ENCODE measurements at places on chromosomes 1 and 21.
A peak's percentile ranks its signal among the peaks of the same experiment; 100 is the strongest.

DNA sequence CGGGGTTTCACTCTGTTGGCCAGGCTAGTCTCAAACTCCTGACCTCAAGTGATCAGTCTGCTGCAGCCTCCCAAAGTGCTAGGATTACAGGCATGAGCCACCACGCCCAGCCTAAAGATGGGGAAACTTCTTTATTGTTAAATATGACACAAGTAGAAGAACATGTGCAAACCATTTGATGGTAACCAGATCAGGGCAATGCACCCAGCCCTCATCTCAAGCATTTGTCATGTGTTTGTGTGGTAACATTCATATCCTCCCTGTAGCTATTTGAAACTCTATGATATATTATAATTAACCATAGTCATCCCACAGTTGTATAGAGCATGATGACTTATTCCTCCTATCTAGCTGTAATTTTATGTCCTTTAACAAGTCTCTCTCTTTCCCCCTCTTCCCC, 119.5 kb upstream of the TMPRSS2 start:
- no peak for DNase-seq

DNA sequence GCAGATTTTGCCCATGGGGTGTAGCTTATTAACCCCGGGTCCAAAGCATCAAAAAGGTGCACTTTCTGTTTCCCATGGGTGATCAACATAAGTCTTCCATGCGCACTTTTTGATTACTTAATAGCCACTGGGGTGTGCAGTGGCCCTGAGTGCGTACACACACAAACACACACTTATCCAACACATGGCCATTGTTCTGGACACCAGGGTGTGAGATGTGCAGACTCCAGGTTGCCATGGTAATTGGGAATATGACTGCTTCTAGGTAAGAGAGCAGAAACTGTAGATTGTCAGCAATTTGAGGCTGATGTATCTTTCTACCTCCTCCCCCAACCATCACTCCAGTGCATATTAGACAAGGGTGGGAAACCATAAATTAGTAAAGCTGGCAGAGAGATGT, 68.8 kb downstream of the MAB21L3 start:
- DNase-seq = no peak

DNA sequence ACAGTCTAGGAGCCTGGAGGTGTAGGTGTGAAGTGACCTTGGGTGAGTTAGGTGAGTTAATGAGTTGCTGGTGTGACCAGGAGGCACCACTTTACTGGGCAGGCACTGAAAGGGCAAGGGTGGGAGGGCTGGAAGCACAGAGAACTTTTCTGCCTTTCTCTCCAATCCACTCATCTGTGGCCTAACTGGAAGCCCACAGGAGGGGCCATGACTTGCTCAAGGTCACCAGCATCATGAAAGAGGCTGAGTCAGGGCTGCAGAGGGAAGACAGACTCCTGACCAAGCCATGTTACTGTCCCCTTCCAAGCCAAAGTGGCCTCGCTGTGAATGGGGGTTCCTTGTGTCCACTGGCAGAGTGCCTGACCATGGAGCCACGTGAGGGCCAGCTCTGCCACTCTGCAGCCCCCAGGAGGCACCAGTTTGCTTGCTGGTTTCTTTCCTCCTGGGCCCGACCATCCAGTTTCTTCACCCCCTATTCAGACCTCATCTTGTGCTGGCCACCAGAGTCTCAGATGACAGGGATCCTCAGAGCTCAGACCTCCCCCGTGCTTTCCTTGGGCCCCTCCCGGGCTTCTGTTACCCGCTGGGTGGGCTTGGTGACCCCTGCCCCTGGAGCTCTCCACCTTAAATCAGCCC, 4.3 kb upstream of the BSND start:
- DNase-seq = no peak

- DNase-seq = no peak
These were observed 12.7 kb downstream of the MTFR1L start for GRCh38 chr1:25832336-25833037.

- no peak for DNase-seq
These were observed 181.0 kb downstream of the GIPC2 start for GRCh38 chr1:78226784-78227183.

GRCh38 chr1:204493984-204494280, 673 bp downstream of the PIK3C2B start:
- no peak for DNase-seq

- DNase-seq = no peak
These were observed 589 bp downstream of the OR2W3 start for GRCh38 chr1:247895976-247896375.

GRCh38 chr1:186980400-186980799, 151.7 kb downstream of the PLA2G4A start:
- no peak for DNase-seq

DNA sequence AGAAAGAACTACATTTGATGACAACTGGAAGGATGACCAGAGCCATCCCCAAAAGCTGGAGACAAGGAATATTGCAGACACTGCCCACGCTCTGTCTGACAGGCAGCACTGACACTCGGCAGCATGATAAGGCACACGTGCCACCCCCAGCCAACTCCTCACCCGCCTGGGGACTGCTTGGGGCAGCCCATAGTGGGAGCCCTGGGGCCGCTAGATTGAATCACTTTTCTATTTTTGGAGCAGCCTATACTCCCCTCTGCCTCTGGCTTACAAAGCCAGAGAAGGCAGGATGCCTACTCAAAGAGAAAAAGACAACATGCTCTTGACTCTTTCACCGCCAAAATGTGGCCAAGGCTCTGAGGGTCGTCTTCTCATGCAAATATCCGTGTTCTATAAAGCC, 1.3 kb downstream of the SMG5 start:
- peak; percentile 27 for DNase-seq

DNA sequence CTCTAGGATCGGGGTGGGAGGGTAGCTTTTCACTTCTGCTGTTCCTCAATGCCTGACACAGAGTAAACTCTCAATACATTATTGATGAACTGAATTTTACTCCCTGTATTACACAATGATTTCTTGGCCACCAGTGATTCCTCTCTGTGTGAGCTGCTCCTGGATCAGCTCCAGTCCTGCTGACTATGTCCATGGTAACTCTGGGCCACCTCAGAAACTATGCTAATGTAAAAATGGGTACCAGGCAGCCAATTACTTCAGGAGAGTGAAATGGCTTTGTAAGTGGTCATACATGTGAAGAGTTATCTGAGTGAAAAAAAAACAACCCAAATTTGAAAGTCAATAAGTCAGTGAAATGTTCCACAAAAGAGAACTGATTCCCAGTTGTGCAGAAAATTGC, 311.0 kb downstream of the KCNH1 start:
- DNase-seq = no peak

GRCh38 chr1:86231076-86231475, 74.5 kb upstream of the COL24A1 start:
- DNase-seq = no peak

- DNase-seq = no peak
These were observed 39.2 kb downstream of the RNASEL start for GRCh38 chr1:182549811-182550210.

- no peak for DNase-seq
These were observed 577 bp downstream of the RAB3GAP2 start for GRCh38 chr1:220271706-220272046.

DNA sequence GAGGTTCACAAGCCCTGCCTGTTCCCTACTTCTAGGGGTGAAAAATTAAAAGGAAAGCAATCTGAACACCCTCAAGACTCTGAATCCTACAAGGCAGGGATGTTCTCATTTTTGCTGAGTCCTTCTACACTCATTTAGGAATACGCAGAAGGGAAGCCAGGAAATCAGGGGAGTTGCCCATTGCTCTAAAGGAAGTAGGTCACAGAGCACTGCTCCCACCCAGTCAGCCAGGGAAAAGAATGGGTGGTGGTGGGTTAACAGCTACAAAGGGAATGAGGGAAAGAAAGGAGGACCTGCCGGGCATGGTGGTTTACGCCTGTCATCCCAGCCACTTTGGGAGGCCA, 2.4 kb upstream of the CTTNBP2NL start:
- no peak for DNase-seq

DNA sequence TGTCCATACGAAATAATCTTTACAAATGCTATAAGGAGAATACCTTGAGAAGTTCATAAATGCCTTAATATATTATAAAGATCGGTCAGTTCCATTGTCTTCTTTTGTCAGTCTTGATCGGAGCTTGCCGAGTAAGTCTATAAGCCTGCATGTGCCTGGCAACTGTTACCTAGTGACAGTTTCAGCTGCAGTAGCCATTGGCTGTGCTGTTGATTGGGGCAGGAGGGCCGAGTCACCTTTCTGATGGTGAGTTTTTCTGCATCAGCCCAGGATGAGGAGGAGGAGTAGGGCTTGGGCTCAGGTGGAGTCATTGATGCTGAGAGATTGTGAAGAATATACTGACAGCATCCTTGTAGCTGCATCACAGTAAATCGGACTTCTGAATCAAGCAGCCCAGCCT, 1.9 kb upstream of the GPR52 start:
- DNase-seq = no peak

DNA sequence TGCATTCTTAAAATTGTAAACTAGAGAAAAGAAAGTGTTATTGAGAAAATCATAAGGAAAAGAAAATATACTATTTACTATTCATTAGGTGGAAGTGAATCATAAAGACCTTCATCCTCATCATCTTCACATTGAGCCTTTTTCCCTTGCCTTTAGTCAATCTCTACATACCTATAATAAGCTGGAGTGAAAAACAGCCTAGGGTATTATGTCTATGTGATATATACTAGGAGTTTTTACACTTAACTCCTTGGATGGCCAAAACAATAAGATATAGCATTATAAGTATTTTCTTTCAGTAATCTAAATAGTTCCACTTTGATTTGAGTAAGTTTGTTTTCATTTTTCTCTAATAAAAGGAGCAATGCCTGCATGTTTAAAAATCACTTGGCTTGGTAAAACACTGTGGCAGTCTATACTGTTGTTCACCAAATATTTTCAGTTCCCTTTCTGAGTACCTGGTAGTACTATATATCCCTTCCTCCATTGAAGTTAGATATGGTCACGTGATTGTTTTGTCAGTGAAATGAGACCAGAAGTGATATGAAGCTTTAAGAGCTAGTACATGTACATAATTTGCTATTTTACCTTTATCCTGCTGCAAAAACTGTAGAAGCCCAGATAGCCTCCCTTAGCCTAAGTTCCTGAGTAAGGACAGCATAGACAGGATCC, 78.3 kb downstream of the CLEC20A start:
- no peak for DNase-seq

GRCh38 chr21:32604464-32604863, 7.7 kb downstream of the CFAP298 start:
- no peak for DNase-seq

DNA sequence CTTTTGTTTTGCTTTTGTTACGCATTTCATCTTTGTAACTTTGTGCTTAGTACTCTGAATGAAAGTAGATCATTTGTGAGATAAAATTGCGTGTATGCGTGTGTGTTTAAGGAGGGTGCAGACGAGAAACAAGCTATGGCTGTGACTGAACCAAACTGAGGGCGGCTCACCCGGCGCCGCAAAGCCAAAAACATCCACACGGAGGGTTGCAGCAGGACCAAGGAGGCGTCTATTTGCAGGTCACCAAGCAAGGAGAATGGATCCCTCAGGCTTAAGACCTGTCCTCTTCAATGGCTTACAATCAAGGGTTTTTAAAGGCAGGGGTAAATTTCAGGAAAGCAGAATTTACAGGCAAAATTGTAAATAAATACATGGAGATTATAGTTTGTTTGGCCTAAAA, 12.8 kb downstream of the GCSAML start:
- no peak for DNase-seq

GRCh38 chr1:185652348-185652747, 81.8 kb upstream of the HMCN1 start:
- no peak for DNase-seq
